ENCODE measurements at places on chromosomes 7 and 10.

DNA sequence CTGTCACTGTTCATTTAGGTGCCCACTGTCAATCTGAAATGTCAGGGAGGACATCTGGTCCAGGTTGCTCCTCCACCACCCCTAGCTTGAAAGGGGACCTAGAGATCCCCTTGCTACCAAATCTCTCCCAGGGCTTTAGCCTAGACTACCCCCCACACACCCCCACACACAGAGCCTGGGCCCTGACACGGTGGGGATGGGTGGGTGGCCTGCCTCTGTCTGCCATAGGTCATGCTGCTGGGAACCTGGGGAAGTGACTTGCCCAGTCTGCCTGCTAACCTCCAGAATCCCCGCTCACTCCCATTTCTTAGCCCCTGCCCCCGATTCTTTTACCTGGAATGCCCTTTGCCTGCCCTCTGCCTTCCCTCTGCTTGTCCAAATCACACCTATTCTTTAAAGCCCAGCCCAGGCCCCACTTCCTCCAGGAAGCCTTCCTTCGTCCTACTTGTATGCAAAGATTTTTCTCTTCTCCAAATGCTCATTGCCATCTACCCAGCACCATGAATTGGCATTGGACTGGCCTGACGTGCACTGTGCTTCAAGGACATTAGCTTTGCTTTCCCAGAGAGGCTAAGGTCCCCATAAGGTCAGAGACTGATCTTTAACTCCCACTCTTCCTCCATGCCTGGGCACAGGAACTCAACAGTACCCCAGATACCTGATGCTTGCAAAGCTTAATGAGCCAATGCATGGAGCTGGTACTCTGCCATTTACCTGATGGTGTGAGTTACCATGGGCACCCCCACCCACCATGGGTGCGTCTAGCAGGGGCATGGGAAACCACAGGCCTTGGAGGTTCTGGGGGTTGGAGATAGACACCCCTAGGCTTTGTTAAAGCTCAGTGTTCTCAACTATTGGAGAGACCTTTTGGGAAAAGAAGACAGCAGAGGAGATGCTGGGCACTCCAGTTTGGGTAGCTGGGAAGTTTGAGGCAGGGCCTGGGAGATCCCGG, 2.0 kb upstream of the SMARCD3 start:
- no peak for DNase-seq

GRCh38 chr7:106418526-106418925, 133.7 kb upstream of the NAMPT start:
- DNase-seq: no peak

GRCh38 chr7:137363683-137364082, 20.1 kb upstream of the PTN start:
- DNase-seq: no peak

- DNase-seq: no peak
These were observed 46.6 kb upstream of the DAGLB start for GRCh38 chr7:6494365-6494764.

DNA sequence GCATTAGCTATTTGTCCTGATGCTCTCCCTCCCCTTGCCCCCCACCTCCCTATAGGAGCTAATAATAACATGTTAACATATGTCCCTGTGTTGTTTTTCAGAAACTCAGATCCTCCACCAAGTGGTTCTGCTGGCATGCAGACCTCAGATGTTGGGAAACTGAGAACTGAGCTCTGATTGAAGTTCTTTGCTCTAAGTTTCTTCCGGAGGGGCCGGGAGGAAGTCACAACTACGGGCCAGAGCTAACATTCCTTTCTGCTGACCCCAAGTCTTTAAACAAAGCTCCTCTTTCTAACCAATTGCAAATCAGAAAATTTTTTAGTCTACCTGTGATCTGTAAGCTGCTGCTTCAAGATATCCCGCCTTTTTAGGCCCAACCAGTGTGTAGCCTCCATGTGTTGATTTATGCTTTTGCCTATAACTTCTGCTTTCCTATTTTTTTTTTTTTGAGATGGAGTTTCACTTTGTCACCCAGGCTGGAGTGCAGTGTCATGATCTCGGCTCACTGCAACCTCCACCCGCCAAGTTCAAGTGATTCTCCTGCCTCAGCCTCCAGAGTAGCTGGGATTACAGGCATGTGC, 66.6 kb downstream of the LYZL1 start:
- no peak for DNase-seq

GRCh38 chr10:54402576-54402975, 398.5 kb downstream of the PCDH15 start:
- DNase-seq: no peak

GRCh38 chr10:71840177-71840957, 10.7 kb downstream of the PSAP start:
- no peak for DNase-seq

DNA sequence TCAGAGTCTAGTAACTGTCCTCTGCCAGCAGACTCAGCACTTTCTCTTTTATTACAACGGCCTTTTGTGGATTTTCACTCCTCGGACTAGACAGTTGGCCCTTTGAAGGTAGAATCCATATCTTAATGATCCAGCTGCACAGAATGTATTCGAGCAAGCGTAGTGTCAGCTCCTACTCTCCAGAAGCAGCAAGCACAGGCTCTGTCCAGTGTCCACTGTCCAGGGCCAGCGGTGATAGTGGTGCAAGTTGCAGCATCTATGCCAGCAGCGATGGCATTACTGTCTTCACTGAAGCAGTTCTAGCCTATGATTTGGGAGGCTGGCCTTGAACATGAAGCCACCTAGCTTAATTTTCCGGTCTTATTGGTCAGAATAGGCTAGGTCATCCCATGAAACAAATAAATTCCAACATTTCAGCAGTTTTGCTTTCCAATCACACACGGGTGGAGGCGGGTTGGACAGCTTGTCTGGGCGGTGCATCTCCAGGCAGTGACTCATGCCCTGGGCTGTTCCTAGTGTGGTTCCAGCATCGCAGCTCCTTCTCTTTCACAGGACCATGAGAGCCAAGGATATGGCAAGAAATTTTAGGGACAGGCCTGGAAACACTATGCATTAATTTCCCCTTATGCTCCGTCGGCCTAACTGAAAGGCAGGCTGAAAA, 108.6 kb upstream of the KCNMA1 start:
- DNase-seq: no peak

- DNase-seq: no peak
These were observed 48.1 kb upstream of the GATA3 start for GRCh38 chr10:8006274-8006999.

GRCh38 chr10:119608316-119609155, 11.8 kb upstream of the TIAL1 start:
- DNase-seq: peak; percentile 18

- DNase-seq: no peak
These were observed 87.4 kb downstream of the RAMP3 start for GRCh38 chr7:45244981-45245380.

DNA sequence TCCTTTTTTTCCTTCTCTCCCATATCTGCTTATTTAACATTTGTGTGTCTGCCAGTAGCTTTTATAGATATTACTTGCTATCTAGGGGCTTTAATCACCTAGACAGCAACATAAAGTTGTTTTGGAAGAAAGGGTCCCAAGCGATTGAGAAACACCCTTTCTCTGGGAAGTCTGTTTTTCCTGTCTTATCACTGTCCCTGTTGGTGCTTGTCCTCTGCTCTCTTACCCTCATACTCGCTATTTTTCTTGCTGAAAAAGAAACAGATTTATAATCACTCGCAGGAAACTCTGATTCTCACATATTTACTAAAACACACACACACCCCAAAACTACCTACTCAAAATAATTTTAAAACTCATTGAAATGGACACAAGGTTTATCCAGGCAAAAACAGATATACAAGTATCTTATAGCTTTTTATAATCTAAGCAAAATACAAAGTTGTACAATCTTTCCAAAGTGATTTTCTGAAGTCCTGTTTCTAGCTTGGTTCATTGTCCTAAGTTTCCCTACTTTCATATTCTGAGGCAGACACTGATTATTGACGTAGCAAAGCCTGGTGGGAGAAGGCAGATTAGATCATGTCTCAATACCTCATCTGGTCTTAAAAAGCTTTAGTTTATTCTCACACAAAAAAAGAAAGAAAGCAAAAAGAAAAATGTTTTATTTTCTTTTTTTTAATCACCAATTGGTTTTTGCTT, 157.3 kb downstream of the CACNA2D1 start:
- no peak for DNase-seq

DNA sequence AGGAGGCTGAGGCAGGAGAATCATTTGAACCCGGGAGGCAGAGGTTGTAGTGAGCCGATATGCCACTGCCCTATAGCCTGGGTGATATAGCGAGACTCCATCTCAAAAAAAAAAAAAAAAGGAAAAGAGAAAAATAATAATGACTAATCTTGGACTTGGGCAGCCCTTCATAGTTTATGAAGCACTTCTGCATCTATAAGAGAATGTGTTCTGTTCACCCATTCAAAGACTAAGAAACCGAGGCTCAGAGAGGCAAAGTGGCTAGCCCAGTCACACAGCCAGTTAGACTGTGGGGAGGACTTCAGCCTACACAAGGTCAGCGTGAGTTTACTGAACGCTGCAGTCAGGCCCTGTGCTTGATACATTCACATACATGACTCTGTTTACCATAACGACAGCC, 46.9 kb downstream of the UNC5B start:
- DNase-seq: no peak
